ENCODE measurements at places on chromosomes 3 and 15.

GRCh38 chr3:16928386-16929132 lies 43.8 kb downstream of the PLCL2 start:
- no peak for DNase-seq

DNA sequence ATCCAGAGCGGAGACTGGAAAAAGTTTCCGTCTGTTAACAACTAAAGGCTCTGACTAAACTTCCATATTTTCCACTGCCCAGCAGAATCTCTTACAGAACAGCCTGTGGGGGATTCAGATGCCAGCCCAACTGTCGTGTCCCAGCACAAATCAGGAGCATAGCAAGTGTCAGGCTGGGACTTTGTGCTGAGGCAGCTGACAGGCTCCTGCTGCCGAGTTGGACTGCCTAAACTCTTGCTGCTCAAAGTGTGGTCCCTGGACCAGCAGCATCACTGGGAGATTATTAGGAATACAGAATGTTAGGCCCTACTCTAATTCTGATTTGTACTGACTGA lies 31.2 kb upstream of the CMTM7 start:
- DNase-seq: no peak

GRCh38 chr15:59825901-59826300 lies 136.8 kb upstream of the BNIP2 start:
- DNase-seq: no peak

- no peak for DNase-seq
These were observed 163.8 kb upstream of the CTNNB1 start for GRCh38 chr3:41035456-41036022.

- no peak for DNase-seq
These were observed 200.4 kb downstream of the WNT5A start for GRCh38 chr3:55286693-55287092.

GRCh38 chr15:86203462-86203861 lies 123.8 kb downstream of the AGBL1 start:
- no peak for DNase-seq

DNA sequence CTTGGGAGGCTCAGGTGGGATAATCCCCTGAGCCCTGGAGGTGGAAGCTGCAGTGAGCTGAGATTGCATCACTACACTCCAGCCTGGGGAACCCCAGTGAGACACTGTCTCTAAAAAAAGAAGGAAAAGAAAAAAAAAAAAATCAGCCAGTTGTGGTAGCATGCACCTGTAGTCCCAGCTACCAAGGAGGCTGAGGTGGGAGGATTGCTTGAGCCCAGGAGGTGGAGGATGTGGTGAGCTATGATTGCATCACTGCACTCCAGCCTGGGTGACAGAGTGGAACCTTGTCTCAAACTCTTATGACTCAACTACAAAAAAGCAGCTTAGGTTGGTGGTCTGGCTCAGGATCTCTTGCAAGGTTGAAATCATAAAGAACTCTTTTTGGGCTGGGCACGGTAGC lies 19.3 kb upstream of the GPX1 start:
- DNase-seq: peak; percentile 22

GRCh38 chr3:197171481-197172067 lies 126.8 kb downstream of the DLG1 start:
- DNase-seq: no peak

DNA sequence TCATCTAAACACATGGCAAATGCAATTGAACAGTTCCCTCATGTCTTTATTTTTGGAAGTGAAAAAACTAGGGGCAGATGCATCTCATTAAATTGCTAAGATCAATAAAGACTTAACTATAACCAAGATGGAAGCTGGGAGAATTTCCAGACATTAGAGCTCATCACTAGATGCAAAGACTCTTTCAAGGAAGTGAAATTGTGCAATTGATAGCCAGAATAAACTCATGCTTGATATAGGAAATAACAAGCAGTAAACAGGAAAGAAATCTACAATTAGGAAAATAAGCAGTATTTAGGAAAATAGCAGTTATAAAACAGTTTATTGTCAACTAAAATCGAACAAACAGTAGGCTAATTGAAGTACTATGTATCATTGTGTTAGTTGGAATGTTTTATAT lies 8.8 kb upstream of the ANKUB1 start:
- no peak for DNase-seq

DNA sequence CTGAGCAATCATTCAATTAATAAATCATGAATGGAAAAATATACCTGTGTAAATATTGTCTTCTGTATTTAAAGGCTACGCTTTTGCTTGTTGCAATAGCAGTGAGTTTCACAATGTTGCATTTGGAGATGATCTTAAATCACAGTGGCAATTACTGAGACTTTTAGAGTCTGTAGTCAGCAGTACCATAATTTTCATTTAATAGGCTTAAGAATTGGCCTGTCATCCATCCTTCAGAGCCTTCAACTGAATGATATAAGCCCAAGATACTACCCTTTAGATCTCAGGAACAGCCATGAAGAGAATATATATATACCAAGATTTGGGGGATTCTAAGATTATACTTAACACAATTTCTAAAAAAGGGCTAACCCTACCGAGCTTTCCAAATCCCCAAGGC lies 458.1 kb downstream of the GBE1 start:
- no peak for DNase-seq

DNA sequence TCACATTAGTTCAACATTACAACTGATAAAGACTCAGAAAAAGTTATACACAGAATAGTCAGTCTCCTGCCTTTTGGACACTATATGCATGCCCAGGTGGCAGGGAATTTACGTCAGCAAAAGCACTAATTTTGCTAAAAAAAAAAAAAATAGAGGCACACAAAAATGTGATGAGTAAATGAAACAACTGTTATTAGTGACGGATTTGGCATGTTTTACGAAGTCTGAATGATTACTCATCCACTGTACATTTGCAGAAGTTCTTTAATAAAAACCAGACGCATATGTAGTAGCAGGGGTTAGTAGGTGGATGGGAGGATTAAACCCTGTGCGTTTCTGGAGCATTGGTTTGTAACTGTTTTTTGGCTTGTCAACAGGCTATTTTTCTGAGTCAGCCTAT lies 99.0 kb downstream of the MITF start:
- DNase-seq: no peak

- DNase-seq: no peak
These were observed 75.7 kb upstream of the GBE1 start for GRCh38 chr3:81837071-81837593.

- DNase-seq: no peak
These were observed 376.3 kb downstream of the GAP43 start for GRCh38 chr3:115999613-116000012.

GRCh38 chr3:190108804-190109203 lies 11.9 kb downstream of the P3H2 start:
- DNase-seq: no peak

DNA sequence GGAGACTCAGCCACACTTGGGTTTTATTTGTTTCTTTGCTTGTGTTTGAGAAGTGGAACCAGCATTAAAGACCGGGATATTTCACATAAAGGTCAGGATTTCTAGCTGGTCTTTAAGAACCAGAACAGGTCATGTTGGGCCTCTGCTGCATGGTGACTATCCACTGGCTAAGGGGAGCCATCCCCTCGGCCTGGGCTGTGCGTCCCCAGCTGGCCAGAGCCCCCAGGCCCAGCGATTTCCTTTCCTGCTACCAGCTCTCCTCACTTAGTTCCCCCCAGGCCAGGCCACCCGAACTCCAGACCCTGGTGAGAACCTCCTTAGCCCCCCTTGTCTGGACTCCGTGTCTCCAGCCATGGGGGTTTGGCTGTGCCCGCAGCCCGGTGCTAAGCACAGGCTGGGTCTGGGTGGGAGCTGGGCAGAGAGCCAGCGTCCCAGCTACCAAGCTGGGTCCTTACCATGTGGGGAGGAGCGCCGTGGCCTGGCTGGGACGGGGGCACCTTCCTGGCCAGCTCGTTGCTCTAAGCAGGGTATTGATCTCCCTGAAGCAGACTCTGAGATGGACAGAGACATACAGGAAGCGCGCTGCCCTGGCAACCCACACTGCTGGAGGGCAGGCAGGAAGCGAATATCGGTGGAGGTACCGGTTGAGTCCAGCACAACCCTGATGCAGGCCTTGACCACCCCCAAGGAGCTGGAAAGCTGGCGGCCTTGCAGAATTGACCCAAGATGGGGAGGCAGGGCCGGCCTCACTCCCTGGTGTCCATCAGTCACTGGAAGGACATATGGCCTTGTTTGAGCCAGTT lies 49.4 kb downstream of the KLF15 start:
- DNase-seq: no peak

- no peak for DNase-seq
These were observed 42.4 kb downstream of the MAP2K1 start for GRCh38 chr15:66429117-66429516.

DNA sequence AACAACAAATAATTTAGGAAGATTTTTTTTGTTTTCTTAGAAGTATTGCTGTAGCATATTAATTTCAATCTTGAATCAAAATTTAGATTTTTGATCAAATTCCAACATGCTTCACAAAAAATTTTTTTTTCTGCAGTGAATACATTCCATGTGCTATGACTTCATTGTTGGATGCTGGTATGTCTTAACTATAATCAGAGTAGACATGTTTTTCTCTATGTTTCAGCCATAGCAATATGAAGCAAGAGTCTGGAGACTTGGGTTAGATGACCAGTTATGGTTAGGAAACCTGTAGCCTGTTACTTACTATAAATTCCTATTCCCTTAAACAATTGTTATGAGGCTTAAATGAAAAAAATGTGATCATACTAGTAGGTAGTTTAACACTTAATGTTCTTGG lies 176.1 kb upstream of the CHL1 start:
- DNase-seq: no peak

- no peak for DNase-seq
These were observed 47.7 kb downstream of the CMSS1 start for GRCh38 chr3:99865321-99865720.

- no peak for DNase-seq
These were observed 15.7 kb upstream of the RPS27L start for GRCh38 chr15:63172851-63173451.

- DNase-seq: no peak
These were observed 403.9 kb upstream of the TBL1XR1 start for GRCh38 chr3:177601152-177601551.

- no peak for DNase-seq
These were observed 59.6 kb upstream of the TSC22D2 start for GRCh38 chr3:150348500-150348899.

DNA sequence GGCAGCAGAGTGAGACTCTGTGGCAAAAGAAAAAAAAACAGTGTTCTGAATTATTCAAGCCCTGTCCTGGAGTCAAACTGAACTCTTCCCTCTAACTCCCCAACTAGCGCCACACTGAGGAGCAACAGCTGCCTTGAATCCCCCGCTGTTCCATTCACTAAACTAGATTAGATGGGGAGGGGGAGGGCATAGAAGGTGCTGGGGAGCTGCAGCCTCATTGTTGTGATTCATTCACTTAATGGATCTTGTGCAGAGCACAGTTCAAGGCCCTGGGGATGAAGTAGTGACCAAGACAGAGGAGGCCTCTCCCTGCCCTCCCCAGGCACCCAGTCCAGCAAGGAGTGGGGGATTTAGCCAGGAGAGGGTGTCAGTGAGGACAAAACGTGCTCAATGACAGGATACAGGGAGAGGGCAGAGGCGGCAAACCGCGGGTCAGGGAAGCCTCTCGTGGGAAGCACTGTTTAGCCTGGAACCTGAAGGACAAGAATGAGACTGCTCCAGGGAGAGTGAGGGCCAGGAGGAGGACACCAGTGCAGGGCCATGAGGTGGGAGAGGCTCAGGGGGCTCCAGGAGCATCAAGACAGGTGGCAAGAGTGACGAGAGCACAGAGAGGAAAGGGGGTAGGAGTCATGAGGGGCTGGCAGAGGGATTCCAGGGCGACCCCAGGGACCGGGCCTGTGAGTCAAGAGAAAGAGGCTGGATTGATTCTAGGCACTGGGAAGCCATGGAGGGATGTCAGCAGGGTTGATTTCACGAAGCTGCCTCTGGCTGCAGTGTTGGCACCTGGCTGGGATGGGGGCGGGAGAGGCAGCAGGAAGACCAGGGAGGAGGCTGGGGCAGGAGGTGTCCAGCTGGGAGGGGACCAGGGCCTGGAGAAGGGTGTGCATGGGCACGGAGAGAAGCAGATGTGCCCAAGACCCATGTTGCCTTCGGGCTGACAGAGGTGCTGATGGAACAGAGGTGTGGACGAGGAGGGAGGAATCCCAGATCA lies 31.4 kb downstream of the ALS2CL start:
- DNase-seq: no peak

DNA sequence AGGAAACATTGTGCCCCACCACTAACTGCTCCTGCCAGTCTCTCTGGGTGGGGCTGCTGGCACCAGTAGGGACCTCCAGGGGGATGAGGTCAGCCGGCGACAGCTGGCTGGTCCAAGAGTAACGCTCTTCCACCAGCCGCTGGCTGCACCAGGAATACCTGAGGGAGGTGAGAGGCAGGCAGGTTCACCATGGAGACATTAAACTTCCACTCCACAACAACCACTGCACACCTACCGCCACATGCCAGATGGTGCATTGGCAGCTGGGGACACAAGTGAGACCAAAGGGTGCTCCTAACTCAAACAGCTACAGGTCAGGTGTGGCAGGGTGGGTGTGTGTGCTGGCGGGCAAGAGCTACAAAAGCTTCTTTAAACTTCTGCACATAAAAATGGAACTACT lies 4.5 kb downstream of the POLG start:
- no peak for DNase-seq

- DNase-seq: peak; percentile 35
These were observed at the start of gene IL17RD for GRCh38 chr3:57164657-57165573. IL17RD (minus strand) TSS chr3:57165353; CDS start chr3:57165286, 67 bp downstream.

- DNase-seq: no peak
These were observed 30.5 kb upstream of the NR1I2 start for GRCh38 chr3:119751423-119751822.

Measured in stimulated activated CD4-positive, alpha-beta T cell treated with anti-CD3 and anti-CD28 coated beads, Interleukin-4, amount 100 ng/mL, for 4 hours (primary cell).